ENCODE measurements at places on chromosomes 11 and 22.

- DNase-seq, result no peak
These were observed 77.9 kb upstream of the TOP3B start for GRCh38 chr22:22060200-22061084.

DNA sequence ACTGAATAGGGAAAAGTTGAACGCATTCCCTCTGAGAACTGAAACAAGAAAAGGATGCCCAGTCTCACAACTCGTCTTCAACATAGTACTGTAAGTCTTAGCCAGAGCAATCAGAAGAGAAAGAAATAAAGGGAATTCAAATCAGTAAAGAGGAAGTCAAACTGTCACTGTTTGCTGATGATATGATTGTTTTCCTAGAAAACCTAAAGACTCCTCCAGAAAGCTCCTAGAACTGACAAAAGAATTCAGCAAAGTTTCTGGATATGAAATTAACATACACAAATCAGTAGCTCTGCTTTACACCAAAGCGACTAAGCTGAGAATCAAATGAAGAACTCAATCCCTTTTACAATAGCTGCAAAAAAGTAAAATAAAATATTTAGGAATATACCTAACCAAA is 471.2 kb upstream of the CNTN5 start:
- no peak for DNase-seq

DNA sequence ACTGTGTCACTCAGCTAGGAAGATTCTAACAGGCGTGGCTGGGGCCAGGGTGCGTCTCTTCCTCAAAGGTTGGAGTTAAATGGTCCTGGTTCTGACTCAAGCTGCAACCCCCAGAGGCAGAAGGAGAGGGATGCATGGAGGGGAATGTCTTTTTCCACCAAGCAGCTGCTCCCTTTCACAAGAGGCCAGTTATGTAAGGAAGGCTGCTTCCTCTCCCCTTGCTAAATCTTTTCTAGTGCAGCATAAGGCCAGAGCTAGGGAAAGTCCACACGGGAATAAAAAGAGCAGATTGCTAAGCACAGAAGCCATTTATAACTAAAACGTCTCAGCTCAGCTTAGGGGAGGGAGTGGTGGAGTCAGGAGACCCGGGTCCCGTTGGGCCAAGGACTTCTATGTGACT is 10.0 kb downstream of the PVALB start:
- no peak for DNase-seq

- DNase-seq, result no peak
These were observed 151.0 kb downstream of the MPPED1 start for GRCh38 chr22:43562843-43563242.

GRCh38 chr22:38300197-38300945 is 16.9 kb downstream of the CSNK1E start:
- DNase-seq, result no peak

DNA sequence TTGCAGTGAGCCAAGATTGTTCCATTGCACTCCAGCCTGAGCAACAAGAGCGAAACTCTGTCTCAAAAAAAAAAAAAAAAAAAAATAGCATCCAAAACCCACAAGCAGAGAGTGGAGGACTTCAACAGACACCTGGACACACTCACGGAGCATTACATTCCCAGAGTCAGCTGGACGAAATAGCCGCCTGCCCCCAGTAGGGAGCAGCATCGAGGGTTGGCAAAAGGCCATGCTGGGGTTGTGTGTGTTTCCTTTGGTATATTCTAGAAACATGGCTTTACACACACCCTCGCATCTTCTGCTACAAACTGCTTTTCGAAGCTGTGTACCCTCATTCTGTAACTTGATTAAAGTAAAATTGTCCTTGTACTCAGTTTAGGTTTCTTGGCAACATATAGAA is 5.3 kb downstream of the ADA2 start:
- peak; percentile 4 for DNase-seq

DNA sequence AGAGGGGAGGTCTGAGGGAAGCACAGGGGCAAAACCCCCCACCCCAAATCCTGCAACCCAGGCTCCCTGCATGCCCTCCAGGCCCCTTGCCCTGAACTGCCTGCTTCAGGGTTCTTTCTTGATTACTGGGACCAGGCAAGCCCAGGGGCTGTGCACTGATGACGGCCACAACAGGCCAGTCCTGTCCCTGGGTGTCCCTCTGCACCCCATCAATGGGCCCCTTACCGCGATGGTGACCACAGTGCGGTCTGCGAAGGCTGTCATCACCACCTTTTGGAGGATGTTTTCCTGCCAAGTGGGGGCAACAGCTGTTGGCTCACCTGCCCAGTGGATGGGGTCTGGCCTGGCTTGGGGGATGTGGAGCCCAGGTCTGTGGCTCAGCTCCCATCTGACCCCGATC is 5.0 kb upstream of the KCNJ11 start:
- DNase-seq, result no peak

- no peak for DNase-seq
These were observed 207.3 kb upstream of the MTNR1B start for GRCh38 chr11:92762121-92762540.

- DNase-seq, result no peak
These were observed 297.7 kb upstream of the FAT3 start for GRCh38 chr11:91926965-91927364.

DNA sequence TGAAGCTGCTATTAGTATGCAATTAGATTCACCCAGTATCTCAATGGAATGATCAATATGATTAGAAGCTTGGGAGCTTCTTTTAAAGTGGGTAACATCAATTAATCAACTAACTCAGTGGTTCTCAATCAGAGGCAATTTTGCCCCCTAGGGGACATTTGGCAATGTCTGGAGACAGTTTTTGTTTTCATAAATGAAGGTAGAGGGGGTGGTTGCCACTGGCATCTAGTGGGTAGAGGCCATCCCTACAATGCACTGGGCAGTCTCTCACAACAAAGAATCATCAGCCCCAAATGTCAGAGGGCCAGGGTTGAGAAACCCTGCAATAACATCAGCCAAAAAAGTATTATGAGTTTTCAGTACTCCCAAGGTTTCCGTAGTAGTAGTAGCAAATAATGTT is 5.9 kb upstream of the AMOTL1 start:
- no peak for DNase-seq

- no peak for DNase-seq
These were observed 6.4 kb downstream of the SLC29A2 start for GRCh38 chr11:66365166-66365565.

DNA sequence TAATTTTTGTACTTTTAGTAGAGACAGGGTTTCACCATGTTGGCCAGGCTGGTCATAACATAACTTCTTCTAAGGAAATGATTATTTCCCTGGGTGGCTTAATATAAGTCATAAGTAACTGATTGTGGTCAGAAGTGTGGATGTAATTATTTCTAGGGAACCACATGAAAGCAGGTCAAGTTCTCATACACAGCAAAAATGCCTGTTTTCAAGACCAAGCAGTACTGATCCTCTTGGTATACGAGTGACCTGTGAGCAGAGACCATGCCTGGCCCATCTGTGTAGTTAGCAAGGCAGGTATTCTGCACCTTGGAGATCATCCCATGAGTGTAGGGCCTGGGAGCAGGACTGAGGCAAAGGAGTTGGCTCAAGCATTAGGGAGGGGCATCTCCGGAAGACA is 32.5 kb upstream of the NUCB2 start:
- no peak for DNase-seq

GRCh38 chr11:8601376-8602133 is 7.5 kb upstream of the STK33 start:
- no peak for DNase-seq

- DNase-seq, result no peak
These were observed 59.3 kb downstream of the TTC28 start for GRCh38 chr22:28620244-28620922.

DNA sequence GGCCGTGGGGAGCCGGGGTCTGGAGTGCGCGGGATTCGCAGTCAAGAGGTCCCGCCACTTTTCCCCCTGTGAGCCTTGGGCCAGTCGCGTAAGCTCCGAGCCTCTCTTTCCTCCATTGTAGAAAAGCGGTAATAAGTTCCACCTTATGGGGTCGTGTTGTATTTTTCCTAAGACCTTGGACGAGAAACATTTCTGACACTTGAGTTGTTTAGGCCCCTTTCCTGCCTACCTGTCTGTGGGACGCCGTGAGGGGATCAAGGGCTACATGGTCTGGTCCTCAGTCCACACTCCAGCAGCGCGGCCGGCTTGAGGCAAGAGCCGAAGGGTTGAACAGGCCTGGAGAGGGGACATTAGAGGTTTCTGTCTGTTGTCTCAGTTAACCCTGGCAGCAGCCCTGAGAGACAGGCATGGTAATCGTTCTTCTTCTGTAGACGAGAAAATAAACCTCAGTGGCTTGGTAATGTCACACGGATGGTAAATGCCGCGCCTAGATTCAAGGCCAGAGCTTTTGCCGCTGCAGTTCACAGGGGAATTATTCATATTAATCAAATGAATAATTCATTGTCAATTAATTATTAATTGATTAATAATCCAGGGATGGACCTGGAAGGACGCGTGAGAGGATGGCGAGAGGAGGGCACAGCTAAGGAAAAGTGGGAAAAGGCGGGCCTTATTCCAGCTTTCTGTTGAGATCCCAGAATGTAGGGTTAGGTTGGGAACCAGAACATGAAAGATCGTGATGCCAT is 545 bp downstream of the FEN1 start:
- peak; percentile 14 for DNase-seq

DNA sequence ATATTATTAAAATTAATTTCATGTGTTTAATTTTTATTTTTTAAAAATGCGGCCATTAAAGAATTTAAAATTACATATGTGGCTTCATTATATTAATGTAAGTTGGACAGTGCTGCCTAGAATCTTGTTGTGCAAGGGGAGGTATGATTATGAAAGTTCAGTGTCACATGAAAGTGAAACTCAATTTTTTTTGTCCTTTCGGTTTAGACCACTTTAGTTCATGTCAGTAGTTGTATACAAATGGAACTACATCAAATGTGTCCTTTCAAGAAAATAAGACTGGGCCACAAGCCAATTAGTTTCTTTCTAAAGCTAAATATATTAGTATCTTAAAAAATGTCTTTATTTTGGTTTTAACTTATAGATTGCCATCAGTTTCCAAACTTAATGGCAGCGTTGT is 35.7 kb downstream of the TBCEL start:
- DNase-seq, result no peak

- no peak for DNase-seq
These were observed 55.3 kb downstream of the CACNA1I start for GRCh38 chr22:39625569-39626537.

DNA sequence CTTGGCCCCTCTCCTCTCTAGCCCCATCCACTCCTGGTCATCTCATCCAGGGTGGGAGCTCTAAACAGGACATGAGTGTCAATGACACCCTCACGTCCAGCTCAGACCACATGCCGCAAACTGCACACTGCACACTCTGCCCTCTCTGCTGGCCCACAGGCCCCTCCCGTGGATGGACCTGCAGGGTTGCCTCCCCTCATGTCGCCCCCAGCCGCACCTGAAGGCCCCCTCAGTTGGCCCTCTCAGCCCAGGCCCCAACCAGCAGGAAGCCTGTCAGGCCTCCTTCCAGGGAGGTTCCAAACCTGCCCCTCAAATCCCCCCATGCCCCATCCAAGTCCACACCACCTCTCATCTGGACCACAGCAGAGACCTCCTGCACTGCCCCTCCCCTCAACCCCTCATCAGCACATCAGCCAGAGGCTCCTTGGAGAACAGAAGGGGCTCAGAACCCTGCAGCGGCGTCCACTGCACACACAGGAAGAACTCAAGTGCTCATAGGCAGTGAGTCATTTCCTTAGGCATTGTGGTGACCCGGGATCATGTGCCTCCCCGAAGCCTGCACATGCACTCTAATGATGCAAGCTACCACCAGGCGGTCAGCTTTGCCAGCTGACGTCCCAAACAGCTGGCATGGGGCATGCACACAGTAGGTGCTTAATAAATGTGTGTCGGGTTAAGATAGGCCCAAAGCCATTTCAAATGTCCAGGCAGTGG is 12.9 kb upstream of the CDKN1C start:
- peak; percentile 96 for DNase-seq

- peak; percentile 39 for DNase-seq
These were observed 222.3 kb downstream of the ETS1 start for GRCh38 chr11:128365044-128365443.

GRCh38 chr11:69052343-69053168 is 3.8 kb downstream of the TPCN2 start:
- no peak for DNase-seq

GRCh38 chr11:123351375-123351774 is 78.7 kb upstream of the GRAMD1B start:
- DNase-seq, result no peak

DNA sequence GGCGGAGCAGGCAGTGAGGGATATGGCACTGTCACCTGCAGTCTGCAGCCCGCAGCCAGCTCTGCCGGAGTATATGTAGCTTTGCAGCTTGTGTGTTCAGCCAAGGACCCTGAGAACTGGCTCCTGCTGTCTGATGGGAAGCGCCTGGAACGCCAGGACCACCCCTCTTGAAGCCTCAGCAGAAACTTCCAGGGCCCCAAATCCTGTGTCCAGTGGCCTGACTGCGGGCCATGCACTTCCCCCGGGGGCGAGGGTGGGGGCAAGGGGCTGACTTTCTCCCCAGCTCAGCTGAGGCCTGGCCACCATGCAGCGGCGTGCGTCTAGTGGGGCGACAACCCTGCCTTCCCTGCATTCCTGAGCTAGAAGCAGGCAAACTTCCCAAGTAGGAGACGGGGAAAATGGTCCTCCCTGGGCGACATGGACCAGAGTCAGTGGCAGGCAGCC is 32.3 kb downstream of the PISD start:
- no peak for DNase-seq

GRCh38 chr11:114880442-114880841 is 202.1 kb downstream of the NXPE2 start:
- no peak for DNase-seq

DNA sequence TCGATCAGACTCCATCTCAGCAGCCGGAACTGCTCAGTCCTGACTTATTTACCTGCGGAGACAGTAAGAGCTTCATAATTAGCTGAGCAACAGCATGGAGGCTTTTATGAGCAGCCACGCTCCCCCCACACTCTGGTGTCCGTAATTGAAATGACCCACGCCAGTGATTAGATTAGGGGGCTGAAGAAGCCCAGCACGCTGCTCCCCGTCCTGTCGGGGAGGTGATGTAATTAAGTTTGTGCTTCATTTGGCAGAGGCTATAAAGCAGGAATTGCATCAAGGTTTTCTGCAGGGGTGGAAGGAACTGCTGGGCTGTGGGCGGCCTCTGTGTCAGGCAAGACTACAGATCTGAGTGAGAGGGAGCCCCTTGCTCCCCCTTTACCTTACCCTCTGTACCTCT is 22.8 kb upstream of the HTR3A start:
- DNase-seq, result no peak

DNA sequence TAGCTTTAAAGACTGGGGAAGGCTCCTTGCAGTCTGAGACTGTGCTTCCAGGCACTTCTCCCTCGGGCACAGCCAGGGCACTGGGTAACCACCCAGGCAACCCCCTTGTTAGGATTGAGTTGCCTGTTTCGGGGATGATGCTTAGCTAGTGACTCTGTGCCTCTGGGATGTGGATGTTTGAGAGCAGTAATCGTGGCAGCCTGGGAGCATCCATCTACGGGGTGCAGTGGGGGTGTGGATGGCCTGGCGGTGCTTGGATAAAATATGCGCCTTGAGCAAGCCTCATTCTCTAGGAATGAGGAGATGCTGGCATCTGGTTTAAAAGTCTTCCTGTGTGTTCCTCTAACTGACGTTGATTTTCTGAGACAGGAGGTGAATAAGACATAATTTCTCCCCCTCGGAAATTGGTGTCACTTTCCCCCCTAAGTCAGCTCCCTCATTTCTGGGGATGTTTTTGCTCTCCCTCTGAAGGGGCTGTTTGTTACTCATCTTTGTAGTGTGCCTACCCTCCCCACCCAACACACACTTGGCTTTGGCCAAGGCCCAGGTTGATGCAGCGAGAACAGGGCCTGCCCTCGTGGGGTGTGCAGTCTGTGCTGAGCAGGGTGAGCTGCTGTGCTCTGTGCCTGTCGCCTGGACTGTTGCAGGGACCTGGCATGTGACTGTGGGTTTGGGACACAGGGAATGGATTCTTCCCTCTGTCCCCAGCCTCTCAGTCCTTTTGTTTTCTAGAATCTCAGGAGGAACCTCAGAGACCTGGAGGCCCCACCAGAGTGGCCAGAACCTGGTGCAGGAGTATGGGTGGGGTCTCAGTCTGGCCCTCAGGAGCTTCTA is 2.0 kb downstream of the GNAZ start:
- DNase-seq, result no peak
